ENCODE measurements at places on chromosomes 7 and 10.

DNA sequence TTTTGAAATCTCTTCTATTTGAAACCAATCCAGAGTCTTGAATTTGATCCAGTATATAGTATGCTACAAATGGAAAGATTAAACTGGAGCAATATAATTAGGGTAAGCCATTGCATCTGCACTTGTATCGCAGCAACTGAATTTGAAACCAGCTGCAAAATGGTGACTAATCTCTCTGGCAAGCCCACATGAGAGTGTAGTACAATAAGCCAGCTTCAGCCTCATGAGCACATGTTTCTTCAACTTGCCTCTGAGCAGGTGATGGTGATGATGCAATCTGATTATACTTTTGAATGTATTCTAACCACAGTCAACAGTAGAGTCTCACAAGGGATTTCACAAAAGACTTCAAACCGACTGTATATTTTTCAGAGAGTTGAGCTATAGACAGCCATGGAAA lies 829 bp upstream of the RPA3 start:
- DNase-seq: no peak

GRCh38 chr10:30057894-30058556 lies 1.4 kb downstream of the JCAD start:
- DNase-seq: no peak

DNA sequence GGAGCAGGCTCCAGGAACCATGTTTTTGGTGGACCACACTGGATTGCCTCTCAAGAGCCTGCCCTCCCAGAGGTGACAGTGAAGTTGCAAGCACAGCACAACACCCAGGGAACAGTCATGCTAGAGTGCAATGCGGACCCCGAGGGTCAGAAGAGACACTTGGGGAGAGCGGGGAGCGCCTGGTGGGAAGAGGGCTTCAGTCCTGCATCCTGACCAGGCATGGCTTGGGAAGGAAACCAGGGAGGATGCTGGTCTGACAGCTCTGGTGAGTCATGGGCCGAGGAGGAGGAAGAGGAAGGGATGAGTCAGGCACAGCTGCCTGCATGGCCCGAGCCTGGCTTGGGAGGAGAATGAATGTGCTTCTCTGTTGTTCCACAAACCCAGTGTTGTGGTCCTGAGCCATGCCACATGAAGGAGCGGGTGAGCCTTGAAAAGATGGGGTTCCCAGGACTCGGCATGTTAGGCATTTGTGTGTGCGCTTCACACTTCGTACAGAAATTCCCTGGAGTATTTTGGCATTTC lies 29.5 kb upstream of the ANKRD2 start:
- DNase-seq: no peak

DNA sequence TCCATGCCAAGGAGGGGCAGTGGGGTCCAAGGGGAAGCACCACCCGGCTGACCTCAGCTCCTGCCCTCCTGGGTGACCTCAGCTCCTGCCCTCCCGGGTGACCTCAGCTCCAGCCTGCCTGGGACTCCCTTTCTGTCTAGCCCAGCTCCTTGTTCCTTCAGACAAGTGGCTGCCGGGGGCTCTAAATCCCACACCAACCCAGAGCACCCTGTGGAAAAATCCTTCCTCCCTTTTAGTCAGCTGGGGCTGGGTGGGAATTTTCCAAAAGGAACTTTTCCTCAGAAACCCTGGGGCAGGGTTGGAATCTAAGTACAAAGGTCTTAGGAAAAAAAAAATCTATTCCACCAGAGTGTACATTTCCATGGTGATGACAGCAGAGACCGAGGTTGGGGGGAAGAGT lies 36.3 kb downstream of the AKR1B1 start:
- no peak for DNase-seq

- DNase-seq: no peak
Observed at GRCh38 chr10:98427011-98427515, 12.1 kb upstream of the PYROXD2 start.

DNA sequence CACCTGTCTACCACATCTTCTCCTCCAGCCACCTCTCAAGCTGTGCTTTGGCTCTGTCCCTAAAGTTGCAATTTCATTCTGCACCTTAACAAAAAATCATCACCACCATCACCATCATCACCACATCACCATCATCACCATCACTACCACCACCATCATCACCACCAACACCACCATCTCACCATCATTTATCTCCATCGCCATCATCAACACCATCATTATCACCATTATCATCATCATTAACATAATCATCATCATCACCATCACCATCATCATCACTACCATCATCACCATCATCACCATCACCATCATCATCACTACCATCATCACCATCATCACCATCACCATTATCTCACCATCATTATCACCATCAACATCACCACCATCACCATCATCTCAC lies 245.4 kb downstream of the GRID1 start:
- DNase-seq: no peak

DNA sequence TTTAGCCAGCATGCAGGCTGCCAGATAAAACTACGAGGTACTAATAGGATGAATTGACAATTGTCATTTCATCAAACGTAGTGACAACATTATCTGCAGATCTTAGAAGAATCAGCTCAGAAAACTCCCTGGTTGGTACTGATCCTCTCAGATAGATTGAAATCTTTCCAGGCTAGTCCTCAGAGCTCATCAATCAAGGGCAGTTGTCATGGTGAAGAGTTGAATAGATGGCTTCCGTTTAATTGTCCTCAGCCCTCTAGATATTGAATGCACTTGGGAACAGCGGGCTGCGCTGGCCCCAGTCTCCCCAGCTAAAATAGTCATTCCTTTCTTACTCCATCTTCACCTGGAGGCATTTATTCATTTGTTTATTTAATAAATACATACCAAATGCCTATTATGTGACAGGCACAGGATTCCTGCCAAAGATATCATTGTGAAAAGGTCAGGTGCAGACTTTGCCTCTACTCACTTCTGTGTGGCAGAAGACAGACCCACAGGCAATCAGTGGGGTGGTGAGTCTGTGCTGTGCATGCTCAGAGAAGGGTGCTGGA lies 1081.6 kb downstream of the TYW1 start:
- DNase-seq: no peak

- DNase-seq: no peak
Observed at GRCh38 chr10:13483951-13484350, 44.9 kb downstream of the BEND7 start.

DNA sequence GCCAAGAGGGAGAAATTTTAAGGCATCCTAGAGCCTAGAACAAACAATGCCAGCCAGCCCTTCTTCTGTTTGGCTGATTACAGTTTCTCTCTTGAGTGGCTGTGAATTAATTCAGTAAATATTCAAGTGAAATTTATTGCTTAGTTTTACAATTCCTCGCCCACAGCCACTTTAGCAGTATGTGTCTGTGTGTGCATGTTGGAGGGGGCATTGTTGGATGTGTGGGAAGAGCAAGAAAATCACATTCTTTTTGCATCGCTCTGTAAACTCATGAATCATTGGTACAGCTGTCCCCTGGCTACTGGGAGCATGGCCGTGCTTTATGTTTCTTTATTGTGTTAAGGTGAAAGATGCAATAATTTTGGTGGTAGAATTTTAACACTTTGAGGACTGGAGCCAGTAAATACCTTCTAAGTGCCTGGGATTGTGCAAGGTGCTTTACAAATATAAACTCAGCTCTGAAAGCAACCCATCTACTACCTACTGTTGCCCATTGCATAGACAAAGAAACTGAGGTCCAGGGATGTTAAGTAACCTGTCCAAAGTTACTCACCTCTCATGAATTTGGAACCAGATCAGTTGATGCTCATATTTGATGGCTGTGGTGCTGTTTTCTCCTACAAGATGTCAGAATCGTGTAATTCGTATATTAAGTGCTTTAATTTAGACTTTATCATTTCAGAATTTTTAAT lies 89.9 kb upstream of the BTBD16 start:
- DNase-seq: no peak

- no peak for DNase-seq
Observed at GRCh38 chr7:135757719-135758411, 9.3 kb upstream of the FAM180A start.

DNA sequence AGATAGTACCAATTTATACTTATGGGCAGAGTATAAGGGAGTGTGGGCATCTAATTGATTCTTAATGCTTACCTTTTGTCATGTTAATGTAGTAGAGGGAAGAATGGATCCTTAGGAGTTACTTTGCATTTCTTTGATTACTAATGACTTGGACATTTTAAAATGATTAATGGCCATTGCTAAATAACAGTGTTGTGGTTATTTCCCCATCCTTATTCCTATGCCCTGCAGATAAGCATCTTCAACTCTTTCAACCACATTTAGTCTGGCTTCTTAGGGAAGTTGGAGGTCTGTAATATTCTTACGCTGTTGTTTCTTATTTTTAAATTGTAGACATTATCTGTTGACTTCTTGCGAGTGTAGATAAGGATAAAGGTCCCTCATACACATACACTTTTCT lies 37.2 kb downstream of the KAT6B start:
- DNase-seq: no peak

- DNase-seq: no peak
Observed at GRCh38 chr10:78116361-78116760, 82.7 kb downstream of the RPS24 start.

- DNase-seq: no peak
Observed at GRCh38 chr10:119644205-119644814, 6.9 kb upstream of the BAG3 start.

- no peak for DNase-seq
Observed at GRCh38 chr10:5656737-5657579, 9.4 kb downstream of the ASB13 start.

- no peak for DNase-seq
Observed at GRCh38 chr10:96681524-96681923, 38.8 kb downstream of the PIK3AP1 start.

All from activated naive CD8-positive, alpha-beta T cell treated with anti-CD3 and anti-CD28 coated beads, Interleukin-2, amount 10 ng/mL, durations not matched to agents 7 days and 5 days (primary cell).